Left lung (tissue), 14 donors: ENCODE measurements at places on chromosomes 6 and 20. TPM values are rescaled to one million over a fixed set of nuclear protein-coding genes. Genes with fewer than 3 reads are reported as not detected.

DNA sequence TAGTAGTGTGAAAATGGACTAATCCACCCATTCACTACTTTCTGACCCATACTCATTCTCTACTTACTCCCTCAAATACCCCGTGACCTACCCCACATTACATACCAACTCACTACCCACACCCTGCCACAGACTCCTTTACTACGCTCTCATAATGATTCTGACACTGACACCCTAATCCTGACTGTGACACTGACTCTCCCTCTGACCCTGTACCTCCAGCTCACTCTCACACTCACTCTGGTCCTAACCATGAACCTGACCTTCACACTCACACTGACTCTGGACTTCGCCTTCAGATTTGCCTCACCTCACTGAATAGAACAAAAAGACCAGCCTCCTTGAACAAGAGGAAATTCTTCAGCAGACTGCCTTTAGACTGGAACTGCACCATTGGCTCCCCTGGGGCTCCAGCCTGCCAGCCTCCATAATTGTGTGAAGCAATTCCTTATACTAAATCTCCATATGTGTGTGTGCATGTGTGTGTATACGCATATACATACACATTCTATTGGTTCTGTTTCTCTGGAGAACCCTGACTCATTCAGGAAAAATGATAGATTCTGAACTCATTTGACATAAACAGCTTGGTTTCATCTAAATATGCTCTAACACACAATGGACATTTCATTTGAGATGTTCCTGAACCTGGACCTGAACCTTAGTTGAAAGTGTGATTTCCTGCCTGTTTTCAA lies 10.5 kb upstream of the ZNF343 start:
- H3K4me1 ChIP-seq, result no peaks in the 10 kb centered on the region
- H3K36me3 ChIP-seq, result no peaks in the 10 kb centered on the region
- H3K4me3 ChIP-seq, result no peak overlapping the region
- H3K27ac ChIP-seq, result no peak overlapping the region
- no peak for DNase-seq

- H3K36me3 ChIP-seq, result peaks cover 28% of the 10 kb centered on the region
- H3K4me1 ChIP-seq, result peaks cover 83% of the 10 kb centered on the region
- H3K27me3 ChIP-seq, result no peaks in the 10 kb centered on the region
- peak; percentile 98 for DNase-seq
- peak within 1 kb of the TSS; percentile 83 for H3K4me3 ChIP-seq
These were observed at the start of gene NSFL1C for GRCh38 chr20:1466211-1467081. TSS of gene NSFL1C (minus strand) at chr20:1466849. CDS start at chr20:1466824, 25 bp downstream.

- DNase-seq, result no peak
- no peak overlapping the region for H3K4me3 ChIP-seq
- H3K27ac ChIP-seq, result peak overlapping the region; percentile 97
- peaks cover 6% of the 10 kb centered on the region for H3K4me1 ChIP-seq
- peaks cover 23% of the 10 kb centered on the region for H3K27me3 ChIP-seq
These were observed 850 bp upstream of the SMPDL3A start for GRCh38 chr6:122788208-122788607.

- H3K27ac ChIP-seq, result no peak overlapping the region
- H3K27me3 ChIP-seq, result peaks cover 5% of the 10 kb centered on the region
- DNase-seq, result no peak
- H3K4me1 ChIP-seq, result peaks cover 32% of the 10 kb centered on the region
These were observed 2.2 kb downstream of the RXRB start for GRCh38 chr6:33198159-33198852.

SGK2 gene
- total RNA-seq, result 1.1 TPM

- no peak overlapping the region for H3K4me3 ChIP-seq
- no peak overlapping the region for H3K27ac ChIP-seq
- H3K27me3 ChIP-seq, result no peaks in the 10 kb centered on the region
- DNase-seq, result no peak
These were observed 52.1 kb downstream of the TRAF3IP2 start for GRCh38 chr6:111553580-111553979.

TINAG gene
- total RNA-seq, result not detected

GRCh38 chr6:46437671-46438221 lies 53.5 kb downstream of the RCAN2 start:
- H3K4me3 ChIP-seq, result no peak overlapping the region
- H3K27ac ChIP-seq, result no peak overlapping the region
- H3K4me1 ChIP-seq, result no peaks in the 10 kb centered on the region
- H3K36me3 ChIP-seq, result no peaks in the 10 kb centered on the region

ARG1 gene
- 5.8 TPM for total RNA-seq

- DNase-seq, result no peak
- no peaks in the 10 kb centered on the region for H3K36me3 ChIP-seq
- H3K4me1 ChIP-seq, result no peaks in the 10 kb centered on the region
- H3K4me3 ChIP-seq, result no peak overlapping the region
These were observed 52.5 kb downstream of the ALDH5A1 start for GRCh38 chr6:24547243-24547642.

KIF25 gene
- total RNA-seq, result 1.2 TPM

DNA sequence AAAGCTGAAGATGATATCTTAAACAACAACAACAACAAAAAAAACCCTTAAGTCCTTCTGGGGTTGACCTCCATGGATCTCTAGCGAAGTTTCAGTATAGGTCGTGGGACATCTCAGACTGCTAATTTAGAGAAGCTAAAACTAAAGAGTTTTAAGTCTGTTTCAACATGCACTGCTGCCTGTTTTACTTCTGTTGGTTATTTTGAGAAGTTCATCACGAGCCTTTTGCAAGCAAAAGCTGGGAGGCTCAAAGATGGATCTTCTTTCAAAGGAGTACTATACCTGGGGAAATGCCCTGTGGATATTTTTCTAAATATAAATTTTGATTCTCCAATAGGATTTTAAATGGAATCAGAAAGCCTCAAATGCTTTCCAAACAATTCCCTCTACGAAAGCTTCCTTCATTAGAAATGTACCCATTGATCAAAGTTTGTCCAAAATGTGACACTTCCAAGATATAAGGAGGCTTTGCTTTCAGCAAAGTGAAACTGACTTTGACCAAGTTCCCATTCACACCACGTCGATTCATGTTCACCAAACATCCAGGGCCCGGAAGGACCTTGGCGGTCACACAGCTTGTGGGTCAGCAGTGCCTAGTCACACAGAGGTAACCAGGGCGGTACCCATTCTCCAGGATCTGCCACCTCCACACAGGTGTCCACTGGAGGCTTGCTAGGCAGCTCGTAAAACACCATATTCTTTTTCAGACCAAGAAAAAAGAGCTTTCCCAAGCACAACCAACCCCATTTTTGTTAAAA lies 94.7 kb upstream of the QKI start:
- no peak overlapping the region for H3K4me3 ChIP-seq
- DNase-seq, result no peak
- no peaks in the 10 kb centered on the region for H3K27me3 ChIP-seq
- H3K4me1 ChIP-seq, result peaks cover 4% of the 10 kb centered on the region
- H3K36me3 ChIP-seq, result no peaks in the 10 kb centered on the region

AKAP7 gene
- total RNA-seq, result 9.3 TPM

CDC40 gene
- 25.9 TPM for total RNA-seq

- H3K4me1 ChIP-seq, result no peaks in the 10 kb centered on the region
- H3K4me3 ChIP-seq, result no peak overlapping the region
- no peaks in the 10 kb centered on the region for H3K36me3 ChIP-seq
- no peak for DNase-seq
These were observed 43.2 kb upstream of the CRISP1 start for GRCh38 chr6:49909563-49909962.

CCNC gene
- 55.6 TPM for total RNA-seq

PSORS1C1 gene
- total RNA-seq, result 3.5 TPM

- no peaks in the 10 kb centered on the region for H3K4me1 ChIP-seq
- no peaks in the 10 kb centered on the region for H3K36me3 ChIP-seq
- no peak overlapping the region for H3K4me3 ChIP-seq
- peak overlapping the region; percentile 7 for H3K27ac ChIP-seq
- H3K27me3 ChIP-seq, result peaks cover 99% of the 10 kb centered on the region
- DNase-seq, result no peak
These were observed 16.9 kb upstream of the ZSCAN9 start for GRCh38 chr6:28208111-28208659.

OR2H2 gene
- not detected for total RNA-seq
